ENCODE measurements at places on chromosomes 3 and 15. TPM values are rescaled to one million over a fixed set of nuclear protein-coding genes. Genes with fewer than 3 reads are reported as not detected.

- DNase-seq = no peak
These were observed 265.2 kb downstream of the SUCLG2 start for GRCh38 chr3:67389176-67389575.

- peak; percentile 40 for DNase-seq
These were observed 49.4 kb upstream of the SYNPR start for GRCh38 chr3:63228677-63229076.

GRCh38 chr15:88701561-88702095 is 62.8 kb downstream of the ISG20 start:
- DNase-seq = no peak

Gene GNAT1
- not detected for polyA plus RNA-seq

- DNase-seq = no peak
These were observed 75.7 kb upstream of the TPRG1 start for GRCh38 chr3:189096092-189096491.
